BE2C (cell line): ENCODE measurements at places on chromosomes 4 and X.

- DNase-seq = no peak
These were observed 268.9 kb downstream of the C4orf33 start for GRCh38 chr4:129364747-129365452.

GRCh38 chr4:121675715-121676114 lies 21.1 kb downstream of the ANXA5 start:
- no peak for DNase-seq

DNA sequence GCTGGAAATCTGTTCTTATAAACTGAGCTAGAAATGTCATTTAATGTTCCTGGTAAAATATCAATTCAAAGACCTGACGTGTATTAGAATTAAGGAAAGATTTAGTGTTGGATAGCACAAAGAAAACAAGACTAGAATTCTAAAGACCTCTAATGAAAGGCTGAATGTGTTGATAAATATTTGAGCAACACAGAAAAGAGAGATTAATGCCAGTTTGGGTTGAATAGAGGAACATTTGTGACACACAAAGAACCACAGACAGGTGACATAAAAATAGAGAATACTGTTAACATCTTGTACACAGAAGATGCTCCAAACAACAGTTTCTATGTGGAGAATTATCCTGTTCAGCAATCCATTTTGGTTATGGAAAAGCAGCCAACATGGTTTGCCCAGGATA lies 222.1 kb upstream of the GALNT7 start:
- no peak for DNase-seq

- DNase-seq = no peak
These were observed 156.1 kb downstream of the ENPP6 start for GRCh38 chr4:184061582-184061981.

- DNase-seq = no peak
These were observed 6.1 kb downstream of the APLN start for GRCh38 chrX:129648514-129649267.

DNA sequence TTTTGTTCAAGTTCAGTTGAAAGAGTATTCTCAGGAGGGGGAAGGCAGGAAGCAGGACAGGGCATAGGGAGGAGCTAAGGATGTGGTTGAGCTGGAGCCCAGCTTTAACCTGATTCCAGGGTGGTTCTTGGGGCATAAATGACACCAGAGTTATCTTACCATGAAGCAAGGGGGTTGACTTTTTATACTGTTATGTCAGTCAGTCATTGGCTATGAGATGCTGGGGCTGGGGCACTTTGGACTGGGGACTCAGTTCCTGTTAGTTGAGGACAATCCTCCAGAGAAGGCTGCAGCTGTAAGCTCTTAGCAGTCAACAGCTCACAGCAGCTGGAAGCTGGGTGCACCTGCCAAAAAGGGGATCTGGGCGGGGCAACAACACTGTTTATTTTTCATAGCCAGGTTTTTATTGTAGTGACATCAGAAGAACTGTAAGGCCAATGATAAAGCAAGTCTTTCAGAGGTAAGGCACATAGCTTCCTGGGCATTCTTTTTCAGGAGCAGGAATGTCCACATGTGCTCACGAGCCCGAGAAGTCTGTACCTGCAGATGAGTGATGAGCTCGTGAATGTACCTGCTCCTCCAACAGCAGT lies 78.5 kb downstream of the MID1IP1 start:
- DNase-seq = no peak

DNA sequence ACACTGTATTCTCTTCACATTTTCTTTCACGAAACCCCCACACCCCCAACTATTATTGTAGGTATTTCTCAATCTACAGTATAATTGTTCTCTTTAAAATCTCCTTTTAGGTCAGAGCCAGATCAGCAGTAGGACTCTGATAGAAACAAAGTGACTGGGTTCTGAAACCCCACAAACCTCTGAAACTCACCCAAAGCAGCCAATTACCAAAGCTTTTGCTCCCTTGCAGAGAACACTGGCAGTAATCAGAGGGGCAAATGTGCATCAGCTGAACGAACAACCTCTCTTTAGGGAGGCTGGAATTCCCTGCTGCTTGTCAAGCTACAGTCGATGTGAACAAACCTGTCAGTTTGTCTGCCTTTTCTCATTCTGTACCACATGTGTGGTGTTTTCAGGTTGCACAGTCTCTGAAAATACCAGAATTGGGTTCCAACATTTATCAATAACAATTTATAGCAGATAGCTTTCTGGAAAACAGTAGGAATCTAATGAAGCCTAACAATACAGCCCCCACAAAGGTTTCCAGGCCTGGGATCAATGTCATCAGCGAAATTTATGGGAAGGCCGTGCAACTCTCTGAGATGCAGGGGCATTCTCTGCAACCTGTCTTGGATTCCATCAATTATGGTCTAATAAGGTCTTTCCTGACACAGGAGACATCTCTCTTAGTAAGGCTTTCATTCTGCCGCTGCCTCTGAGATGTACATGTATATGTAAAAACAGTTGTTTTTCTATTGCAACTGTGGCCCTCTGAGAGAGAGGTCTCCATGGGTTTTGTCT lies 395.9 kb downstream of the GPAT3 start:
- no peak for DNase-seq

DNA sequence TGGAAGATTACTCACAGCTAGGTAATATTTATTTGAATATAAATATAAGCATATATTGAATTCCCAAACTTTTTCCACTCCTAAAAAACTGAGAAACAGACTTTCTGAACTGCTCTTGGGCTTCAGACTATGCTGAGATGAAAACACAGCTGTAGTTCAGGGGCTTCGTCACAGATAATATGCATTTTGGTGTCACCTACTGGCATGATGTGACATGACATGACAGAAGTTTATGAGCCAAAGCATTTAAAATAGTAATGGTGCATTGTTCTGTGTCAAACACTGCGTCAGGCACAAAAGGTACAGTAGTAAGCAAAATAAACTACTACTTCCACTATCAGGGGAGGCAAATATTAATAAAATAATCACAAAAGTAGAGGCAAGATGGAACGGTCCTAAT lies 171.3 kb downstream of the BTC start:
- DNase-seq = peak; percentile 9

DNA sequence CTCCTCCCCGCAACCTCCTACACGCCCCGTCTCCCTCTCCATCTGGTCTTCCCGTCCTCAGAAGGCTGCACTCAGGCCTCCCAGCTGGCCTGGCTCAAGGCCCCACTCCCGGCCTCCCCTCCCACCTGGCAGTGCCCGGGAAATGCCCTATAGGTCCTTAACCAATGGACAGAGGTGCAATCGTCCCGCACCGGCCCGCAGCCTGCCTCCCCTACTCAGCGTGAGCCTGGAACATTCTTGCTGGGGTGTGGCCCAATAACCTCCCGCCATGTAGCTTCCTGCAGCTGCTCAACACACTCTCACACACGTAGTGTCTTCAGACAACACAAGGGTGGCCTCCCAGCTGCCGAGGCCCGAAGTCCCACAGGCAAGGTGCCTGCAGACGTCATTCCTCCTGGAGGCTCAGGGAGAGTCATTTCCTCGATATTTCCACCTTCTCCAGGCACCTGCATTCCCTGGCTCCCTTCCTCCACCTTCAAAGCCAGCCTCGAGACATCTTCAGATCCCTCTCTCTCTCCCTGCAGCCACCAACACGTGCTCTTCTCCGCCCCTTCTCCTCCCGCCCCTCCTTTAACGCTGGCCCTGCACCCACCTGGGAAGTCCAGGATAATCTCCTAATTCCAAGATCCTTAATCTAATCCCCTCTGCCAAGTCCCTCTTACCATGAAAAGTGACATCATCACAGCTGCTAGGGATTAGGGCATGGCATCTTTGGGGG lies 56.2 kb downstream of the ADRA2C start:
- no peak for DNase-seq
